Lung (tissue), 17 donors: ENCODE measurements at places on chromosomes 1 and 21. TPM values are rescaled to one million over a fixed set of nuclear protein-coding genes. Genes with fewer than 3 reads are reported as not detected.

GRCh38 chr1:186894415-186894814 is 65.7 kb downstream of the PLA2G4A start:
- no peaks in the 10 kb centered on the region for H3K36me3 ChIP-seq
- H3K27ac ChIP-seq = no peak overlapping the region
- no peak for DNase-seq

GRCh38 chr1:201504179-201504631 is 2.7 kb downstream of the CSRP1 start:
- no peak overlapping the region for H3K4me3 ChIP-seq
- no peaks in the 10 kb centered on the region for H3K27me3 ChIP-seq
- H3K27ac ChIP-seq = peak overlapping the region; percentile 24
- H3K36me3 ChIP-seq = no peaks in the 10 kb centered on the region

DNA sequence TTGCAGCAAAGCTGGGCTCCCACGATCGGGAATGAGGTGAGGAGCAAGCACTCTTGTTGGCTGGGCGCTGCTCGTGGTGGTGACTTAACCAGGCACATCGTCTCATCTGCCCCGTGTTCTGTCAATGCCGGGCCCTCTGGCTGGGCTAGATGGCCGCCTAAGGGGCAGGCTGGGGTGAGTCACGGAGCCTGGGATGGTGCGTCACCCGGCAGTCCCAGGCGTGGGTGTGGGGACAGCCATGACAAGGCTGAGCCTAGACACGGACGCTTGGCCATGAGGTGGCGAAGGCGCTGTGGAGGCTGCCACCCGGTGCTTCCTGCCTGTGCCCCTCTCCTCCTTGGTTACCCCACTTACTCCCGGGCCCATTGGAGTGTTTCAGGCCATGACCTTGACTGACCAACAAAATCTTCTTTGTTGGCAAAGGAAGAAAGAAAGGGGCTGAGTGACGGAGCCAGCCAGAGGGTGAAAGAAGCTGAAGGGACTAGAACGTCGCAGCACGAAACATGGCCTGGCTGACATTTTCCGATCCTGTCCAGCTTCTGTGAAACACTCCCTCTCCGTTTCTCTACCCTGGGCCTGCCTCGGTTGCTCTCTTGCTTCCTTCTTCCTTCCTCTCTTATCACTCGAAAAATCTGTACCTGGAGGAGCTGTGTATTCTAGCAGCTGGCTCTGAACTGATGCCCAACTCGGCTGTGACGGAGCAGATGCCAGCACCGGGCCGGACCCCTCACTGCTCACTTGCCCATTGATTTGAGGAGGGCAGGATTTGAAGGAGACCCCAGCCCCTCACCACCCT is 596 bp downstream of the CD247 start:
- H3K4me1 ChIP-seq = no peaks in the 10 kb centered on the region
- DNase-seq = no peak
- H3K4me3 ChIP-seq = no peak overlapping the region
- peak overlapping the region; percentile 40 for H3K27ac ChIP-seq
- no peaks in the 10 kb centered on the region for H3K27me3 ChIP-seq

DNA sequence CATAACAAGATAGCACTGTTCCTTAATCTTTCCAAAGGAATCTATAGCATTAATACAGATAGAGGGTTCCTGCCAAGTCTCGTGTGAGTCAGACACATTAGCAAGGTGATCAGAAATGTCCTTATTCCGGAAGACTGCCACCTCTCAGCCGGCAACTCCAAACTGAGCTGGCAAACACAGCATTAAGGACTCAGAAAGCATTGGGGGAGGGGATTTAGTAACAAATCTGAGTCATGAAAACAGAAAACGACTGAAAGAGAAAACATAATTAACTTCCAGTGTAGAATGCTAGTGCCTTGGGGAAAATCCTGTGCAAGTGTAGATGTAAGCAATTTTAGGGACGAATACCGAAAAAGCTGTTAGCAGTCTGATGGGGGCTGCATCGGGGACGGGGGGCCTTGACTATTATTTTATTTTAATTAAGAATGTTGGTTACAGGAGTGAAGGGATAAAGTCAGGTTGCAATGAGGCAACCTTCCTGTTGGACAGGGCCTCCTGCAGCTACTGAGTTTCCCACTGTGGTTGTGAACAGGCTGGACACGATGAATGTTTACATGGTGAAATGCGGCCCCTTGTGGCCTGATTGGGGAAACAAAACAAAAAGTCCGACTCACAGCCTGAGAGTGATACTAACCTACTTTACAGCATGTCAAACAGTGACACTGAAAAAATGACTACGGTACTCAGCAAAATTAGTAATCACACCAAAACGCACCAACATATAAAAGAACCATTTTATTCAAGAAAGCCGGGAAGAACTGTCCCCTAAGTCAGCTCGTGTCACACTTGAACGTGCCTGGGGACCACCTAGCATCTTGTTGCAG is 20.7 kb downstream of the MIS18A start:
- H3K4me1 ChIP-seq = peaks cover 5% of the 10 kb centered on the region
- H3K27me3 ChIP-seq = no peaks in the 10 kb centered on the region
- DNase-seq = peak; percentile 90
- H3K36me3 ChIP-seq = no peaks in the 10 kb centered on the region

DNA sequence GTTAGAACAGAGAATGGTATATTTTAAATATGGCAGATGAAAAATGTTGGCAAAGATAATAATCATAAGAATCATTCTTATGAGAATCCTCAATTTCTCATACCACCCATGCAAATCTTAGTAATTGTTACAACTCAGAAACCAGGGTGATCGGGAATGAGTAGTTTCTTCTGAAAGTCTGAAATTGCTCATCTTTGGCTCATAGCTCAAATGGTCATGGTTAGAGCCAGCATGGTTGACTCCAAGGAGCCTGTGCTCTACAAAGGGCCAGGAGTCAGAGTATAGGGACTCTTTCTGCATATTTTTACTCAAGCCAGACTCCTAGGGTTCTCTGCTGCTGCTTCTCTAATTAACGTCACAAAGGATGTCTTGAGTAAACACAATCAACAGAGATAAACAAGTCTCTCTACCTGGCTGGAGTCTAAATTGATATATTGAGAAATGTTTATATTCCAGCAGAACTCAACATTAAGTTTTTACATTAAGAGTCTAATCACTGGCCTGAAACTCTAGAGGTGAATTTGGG is 1.9 kb upstream of the ETV3 start:
- no peak for DNase-seq
- no peak overlapping the region for H3K4me3 ChIP-seq
- peaks cover 3% of the 10 kb centered on the region for H3K36me3 ChIP-seq
- peaks cover 13% of the 10 kb centered on the region for H3K4me1 ChIP-seq
- no peak overlapping the region for H3K27ac ChIP-seq

- H3K36me3 ChIP-seq = no peaks in the 10 kb centered on the region
- H3K27ac ChIP-seq = peak within 1 kb of the TSS; percentile 22
- H3K27me3 ChIP-seq = peaks cover 10% of the 10 kb centered on the region
- DNase-seq = no peak
Observed at GRCh38 chr1:229434005-229434640, at the start of gene ACTA1. TSS of gene ACTA1 (minus strand) at chr1:229434094. CDS start at chr1:229433115, 979 bp downstream.

DNA sequence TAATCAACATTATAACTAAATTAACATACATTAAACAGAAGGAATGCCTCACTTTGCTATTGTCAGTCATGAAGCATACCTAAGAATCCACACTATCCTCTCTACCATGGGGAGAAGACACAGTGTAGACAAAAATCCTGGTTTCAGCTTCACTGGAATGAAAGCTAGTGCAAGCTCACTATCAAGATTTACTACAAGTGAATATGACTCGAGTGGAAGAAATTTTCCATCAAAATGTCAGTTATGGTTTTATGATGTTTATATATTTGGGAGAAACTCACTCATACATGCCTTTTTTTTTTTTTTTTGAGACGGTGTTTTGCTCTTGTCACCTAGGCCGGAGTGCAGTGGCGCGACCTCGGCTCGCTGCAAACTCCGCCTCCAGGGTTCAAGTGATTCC is 424.3 kb downstream of the KCNT2 start:
- no peak overlapping the region for H3K4me3 ChIP-seq
- no peak overlapping the region for H3K27ac ChIP-seq
- H3K36me3 ChIP-seq = no peaks in the 10 kb centered on the region
- H3K4me1 ChIP-seq = no peaks in the 10 kb centered on the region
- DNase-seq = no peak

GRCh38 chr1:57551476-57551875 is 127.6 kb upstream of the DAB1 start:
- no peaks in the 10 kb centered on the region for H3K27me3 ChIP-seq
- H3K36me3 ChIP-seq = no peaks in the 10 kb centered on the region
- no peak overlapping the region for H3K27ac ChIP-seq

DNA sequence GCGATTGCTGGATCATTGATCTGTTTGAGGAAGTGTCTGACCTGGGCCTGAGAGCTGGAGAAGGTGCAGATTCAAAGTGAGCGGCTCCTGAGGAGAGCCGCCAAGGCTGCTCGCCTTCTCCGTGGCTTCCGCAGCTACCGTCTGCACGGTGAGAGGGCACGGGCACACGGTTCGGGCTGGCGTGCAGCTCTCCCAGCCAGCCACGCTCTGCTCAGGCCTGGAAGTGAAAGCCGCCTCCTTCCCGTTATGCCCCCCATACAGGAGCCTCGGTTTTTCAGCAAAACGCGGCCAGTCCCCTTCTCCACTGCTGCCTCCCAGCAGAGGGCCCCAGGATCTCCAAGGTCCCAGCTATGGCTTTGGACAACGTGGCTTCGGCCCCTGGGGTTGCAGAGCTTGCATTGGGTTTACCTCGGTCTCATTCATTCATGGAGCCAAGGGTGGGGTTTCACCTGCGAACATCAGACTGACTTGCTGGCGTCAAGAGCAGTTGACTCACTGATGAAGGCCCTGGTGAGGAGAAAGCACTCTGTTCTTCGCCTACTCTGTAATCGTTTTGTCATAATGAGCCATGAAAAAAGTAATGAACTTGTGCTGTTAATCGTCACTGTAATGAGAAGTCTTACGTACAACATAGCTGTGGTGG is 24.4 kb upstream of the PDXK start:
- H3K4me1 ChIP-seq = no peaks in the 10 kb centered on the region

- no peak for DNase-seq
- no peaks in the 10 kb centered on the region for H3K4me1 ChIP-seq
- H3K36me3 ChIP-seq = no peaks in the 10 kb centered on the region
- no peak overlapping the region for H3K27ac ChIP-seq
- no peaks in the 10 kb centered on the region for H3K27me3 ChIP-seq
Observed at GRCh38 chr1:237932816-237933215, 42.1 kb upstream of the ZP4 start.

DNA sequence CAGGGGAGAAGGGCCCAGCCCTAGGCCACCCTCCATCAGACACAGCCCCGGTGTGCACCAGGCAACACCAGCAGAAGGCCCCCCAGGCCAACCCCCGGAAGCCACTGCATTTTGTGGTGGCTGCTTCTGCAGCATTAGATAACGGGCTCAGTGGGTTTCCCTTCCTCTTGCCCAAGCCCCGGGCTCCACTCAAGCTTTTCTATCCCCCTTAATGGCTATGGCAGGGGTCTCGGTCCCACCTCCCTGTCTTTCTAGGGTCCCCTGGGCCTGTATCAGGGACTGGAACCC is 18.9 kb downstream of the C1orf174 start:
- no peak for DNase-seq
- H3K4me1 ChIP-seq = no peaks in the 10 kb centered on the region
- no peaks in the 10 kb centered on the region for H3K27me3 ChIP-seq
- H3K27ac ChIP-seq = no peak overlapping the region
- peaks cover 24% of the 10 kb centered on the region for H3K36me3 ChIP-seq

DNA sequence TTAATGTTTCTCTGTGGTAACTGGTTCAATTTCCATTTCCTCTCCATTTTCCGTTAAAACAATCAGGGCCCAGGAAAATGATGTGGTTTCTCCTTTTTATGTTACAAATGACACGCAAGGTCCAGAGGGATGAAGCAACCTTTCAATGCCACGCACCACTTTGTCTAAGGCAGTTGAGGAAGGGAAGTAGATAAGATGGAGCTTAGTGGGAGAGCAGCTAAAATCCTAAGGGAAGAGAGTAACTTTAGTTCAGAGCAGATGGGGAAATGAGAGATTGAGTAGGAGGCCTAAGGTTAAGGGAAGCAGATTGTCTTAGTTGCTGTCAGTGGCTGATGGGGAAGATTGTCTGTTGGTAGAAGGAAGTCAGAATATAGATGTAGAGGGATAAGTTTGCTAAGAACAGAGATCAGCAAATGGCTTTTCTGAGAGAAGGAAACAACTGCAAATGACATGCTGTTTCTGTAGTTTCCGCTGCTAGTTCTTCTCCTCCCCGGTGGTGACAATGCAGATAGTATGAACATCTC is 660 bp downstream of the CD1C start:
- no peaks in the 10 kb centered on the region for H3K4me1 ChIP-seq
- DNase-seq = no peak
- H3K27me3 ChIP-seq = no peaks in the 10 kb centered on the region
- no peak overlapping the region for H3K27ac ChIP-seq

DNA sequence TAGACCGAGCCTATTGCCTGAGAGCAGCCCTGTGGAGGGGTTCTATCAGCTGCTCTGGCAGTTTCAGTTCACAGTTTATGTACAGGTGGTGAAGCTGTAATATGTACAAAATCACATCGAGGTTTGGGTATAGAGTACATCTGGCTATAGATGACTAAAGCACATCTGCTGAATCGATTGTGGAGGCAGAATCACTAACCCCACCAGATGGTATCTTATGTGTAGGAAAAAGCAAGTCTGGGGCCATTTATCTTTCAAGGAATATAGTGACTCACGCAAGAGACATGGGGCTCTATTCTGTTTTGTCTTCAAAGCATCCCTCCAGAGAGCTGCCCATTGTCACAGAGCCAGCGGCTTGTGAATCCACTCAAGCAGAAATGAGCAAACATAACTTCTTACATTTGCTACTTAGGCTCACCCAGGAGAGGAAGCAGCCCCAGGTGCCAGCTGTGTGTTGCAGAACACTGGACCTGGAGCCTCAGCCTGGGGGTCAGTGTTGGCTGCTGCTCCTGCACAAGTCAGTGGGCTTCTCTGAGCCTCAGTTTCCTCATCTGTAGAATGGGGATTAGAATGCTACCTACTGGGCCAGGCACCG is 21.3 kb downstream of the MIIP start:
- H3K4me1 ChIP-seq = no peaks in the 10 kb centered on the region
- no peaks in the 10 kb centered on the region for H3K27me3 ChIP-seq
- H3K4me3 ChIP-seq = no peak overlapping the region

- no peak overlapping the region for H3K4me3 ChIP-seq
- DNase-seq = peak; percentile 73
Observed at GRCh38 chr1:61444288-61444687, 280.7 kb downstream of the TM2D1 start.

The PLA2G4A gene
- 7.3 TPM for total RNA-seq

The S100A7A gene
- total RNA-seq = not detected

The SLC44A5 gene
- 1.6 TPM for total RNA-seq

The SMPDL3B gene
- total RNA-seq = 17.6 TPM

The HRNR gene
- total RNA-seq = not detected
